ENCODE measurements at places on chromosomes 13 and 19.

DNA sequence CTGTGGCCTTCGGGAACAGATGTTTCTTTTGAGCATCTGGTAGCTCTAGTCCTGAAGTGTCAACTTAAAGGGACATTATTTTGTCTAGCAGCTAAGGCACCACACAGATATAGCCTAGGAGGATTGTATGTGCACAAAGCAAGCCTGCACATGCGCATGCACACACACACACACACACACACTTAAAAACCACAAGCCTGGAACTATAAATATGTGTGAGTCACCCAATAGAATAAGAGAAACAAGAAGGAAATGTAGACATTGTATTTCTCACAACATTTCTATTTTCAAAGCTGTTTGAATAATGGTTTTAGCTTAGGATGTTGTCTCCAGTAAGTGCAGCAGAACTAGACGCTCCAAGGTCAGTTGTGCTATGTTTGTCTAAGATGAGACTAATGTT, 516.5 kb downstream of the SUCLA2 start:
- DNase-seq, result no peak

DNA sequence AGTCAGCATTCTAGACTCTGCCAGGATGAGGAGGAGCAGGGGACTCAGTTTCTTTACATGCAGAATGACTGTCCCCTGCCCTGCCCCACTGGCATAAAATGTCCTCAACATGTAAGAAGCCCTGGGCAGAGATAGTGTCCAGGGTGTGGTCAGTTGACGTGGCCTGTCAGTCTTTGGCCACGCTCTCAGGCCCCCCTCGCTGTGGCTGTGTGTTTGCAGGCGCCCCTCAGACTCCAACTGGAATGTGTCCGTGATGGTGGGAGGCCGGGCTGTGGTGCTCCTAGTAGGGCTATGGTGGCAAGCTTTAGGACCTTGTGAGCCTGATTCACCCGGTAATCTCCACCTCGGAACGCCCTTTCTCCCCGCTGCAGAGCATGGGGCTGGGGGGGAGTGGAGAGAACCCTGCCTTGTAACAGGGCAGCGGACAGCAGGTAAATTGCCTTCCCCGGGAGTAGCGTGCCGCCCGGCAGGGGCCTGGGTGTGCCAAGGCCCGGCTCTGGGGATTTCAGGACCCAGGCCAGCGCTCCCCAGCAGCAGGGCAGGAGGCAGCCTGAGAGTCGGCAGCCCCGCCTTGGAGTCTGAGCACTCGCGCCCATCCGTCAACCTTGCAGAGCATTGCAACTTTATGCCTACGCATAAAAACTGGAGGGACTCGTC, 62.3 kb downstream of the CHST8 start:
- no peak for DNase-seq

- DNase-seq, result no peak
These were observed 56.4 kb downstream of the SIPA1L3 start for GRCh38 chr19:37963190-37963936.

- DNase-seq, result no peak
These were observed 557 bp downstream of the ZNF576 start for GRCh38 chr19:43596842-43597461.

DNA sequence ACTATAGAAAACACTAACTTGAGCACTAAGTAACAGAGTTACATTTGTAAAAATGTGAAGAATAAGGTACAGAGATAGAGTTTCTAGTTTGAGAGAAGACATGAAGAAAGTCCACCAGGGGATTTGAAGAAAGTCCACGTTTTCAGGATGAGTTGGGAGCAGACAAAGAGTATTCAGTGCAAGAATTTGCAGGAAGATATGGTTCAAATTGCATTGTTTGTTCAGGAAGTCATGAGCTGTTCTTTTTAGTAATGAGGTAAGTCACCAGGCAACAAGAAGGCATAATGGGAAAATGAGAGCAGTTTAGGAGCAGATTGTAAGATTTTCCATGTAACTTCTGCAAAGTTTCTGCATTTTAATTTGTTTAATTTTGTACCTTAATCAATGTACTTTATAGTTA, 618.0 kb downstream of the DACH1 start:
- no peak for DNase-seq

DNA sequence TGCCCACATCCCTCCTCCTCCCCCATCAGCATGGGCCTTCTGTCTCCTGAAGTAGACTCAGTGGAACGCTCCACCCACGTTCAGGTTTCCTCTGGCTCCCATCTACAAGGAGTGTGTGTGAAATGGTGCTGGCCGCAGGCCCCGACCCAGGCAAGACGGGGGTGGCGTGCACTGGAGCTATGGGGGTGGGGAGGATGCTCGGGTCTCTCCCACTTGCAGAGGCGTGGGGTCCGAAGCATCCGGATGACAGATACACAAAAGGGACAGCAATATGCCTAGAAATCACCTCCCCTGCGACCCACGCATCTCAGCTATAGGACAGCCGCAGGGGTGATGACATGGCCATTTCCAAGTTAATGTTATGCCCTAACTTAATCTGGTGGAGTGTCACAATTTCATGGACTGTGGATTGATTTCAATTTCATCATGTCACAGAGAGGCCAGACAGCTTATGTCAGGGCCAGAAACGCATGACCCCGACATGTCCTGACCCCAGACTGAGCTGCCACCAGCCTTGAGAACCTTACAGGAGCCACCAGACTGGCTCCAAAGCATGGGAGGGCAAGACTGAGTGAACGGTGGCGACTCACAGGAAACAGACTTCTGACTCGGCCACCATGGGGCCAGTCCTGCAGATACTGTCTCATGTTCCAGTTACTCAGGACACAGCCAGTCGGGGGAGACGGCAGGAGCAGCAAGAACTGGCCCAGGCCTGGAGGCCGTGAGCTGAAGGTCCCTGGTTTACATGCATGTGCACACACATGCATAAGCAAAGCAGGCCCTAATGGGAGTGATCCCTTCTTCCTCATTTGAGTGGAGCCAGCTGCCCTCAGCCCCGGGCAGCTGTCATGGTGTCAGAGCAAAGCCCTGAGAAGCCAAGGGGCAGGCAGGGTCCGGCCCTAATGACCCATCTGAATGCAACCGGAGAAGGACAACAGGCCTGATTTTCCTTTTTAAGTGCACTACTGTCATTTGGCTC, 82.2 kb downstream of the SLC7A1 start:
- no peak for DNase-seq

- no peak for DNase-seq
These were observed 143.2 kb downstream of the KATNAL1 start for GRCh38 chr13:30164146-30164545.

DNA sequence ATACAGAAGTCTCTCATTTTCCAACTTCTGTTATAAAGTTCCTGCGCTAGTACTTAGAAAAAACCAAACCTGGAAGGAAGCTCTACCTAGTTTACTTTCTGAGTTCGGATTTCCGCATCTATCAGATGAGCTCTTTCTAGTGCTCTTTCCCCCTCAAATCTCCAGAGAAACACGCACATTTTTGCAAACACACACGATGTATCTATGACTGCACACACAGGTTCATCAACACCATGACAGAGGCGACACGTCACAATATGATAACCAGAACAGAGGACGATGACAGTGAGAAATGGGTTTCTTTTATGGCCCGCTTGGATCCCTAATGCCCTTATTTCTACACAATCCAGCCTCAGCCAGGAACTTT, 629 bp upstream of the LRRC63 start:
- DNase-seq, result no peak

DNA sequence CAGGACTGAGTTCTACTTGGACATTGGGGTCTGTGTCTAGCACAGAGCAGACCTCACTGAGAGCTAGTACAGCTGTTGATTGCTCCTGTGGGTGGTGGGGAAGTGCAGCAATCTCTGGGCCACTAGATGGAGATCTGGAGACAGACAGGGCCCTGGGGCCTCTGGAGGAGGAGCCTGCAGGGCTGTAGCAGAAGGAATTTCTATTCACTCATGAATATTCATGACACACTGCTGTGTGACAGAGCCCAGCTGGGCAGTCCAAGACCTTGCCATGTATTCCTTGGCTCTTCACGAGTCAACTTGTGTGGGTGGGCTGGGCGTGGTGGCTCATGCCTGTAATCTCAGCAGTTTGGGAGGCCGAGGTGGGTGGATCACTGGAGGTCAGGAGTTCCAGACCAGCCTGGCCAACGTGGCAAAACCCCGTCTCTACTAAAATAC, 37.5 kb downstream of the SUGP2 start:
- no peak for DNase-seq

DNA sequence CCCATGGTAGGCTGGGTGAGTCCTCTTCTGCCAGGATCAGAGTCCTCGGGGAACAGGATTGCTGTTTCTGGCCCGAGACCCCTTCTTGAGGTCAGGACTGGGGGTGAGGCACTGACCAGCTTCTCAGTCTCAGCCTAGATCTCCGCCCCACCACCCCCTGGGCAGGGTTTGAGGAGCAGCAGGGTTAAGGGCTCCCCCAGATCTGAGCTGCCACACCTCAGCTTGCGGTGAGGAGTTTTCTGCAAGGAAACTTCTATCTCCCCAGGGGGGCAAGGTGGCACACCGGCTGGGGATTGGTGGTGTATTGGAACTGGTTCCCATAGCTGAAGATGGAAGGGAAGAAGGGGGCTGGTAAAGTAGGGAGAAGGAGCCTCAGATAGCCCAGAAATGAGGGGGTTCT, 19.5 kb downstream of the CHST8 start:
- no peak for DNase-seq

GRCh38 chr19:12564016-12564664, 12.9 kb upstream of the ZNF564 start:
- no peak for DNase-seq

DNA sequence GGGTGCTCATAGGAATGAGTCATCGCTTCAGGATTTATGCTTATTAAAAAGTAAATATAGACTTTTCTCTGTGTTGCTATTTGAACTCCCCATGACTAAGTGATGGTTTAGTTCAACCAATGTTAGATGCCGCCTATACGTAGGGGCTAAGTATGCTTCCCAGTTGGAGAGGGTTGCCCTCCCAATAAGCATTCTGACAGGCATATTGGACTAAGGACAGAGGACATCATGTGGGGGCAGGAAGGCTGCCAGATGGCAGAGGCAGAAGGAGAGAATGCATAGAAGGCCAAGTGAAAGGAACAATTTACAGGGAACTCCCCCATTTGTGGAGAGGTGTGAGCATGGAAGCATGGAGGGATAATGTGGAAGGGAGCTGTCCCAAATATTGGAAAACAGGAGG, 318.4 kb upstream of the OBI1 start:
- DNase-seq, result no peak

DNA sequence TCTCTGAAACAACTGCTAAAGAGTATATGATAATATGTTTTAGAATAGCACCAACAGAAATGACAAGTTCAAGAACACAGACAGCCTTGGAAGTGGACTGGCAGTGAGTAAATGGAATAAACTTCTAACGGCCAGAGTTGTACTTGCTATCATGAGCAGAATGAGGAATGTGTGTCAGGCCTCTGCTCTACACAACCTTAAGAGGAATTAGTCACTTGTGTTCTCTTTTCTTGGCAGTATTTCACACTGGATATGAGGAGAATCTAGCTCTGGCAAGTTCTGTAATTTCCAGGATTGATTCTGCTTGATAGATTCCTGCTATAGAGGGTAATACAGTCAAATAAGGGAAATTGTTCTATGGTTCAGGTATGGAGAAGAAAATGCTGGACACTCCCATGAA, 757.3 kb downstream of the EFNB2 start:
- DNase-seq, result no peak

GRCh38 chr13:31022928-31023530, 90.6 kb downstream of the TEX26 start:
- DNase-seq, result no peak

GRCh38 chr13:27177852-27178251, 6.2 kb upstream of the USP12 start:
- DNase-seq, result no peak

DNA sequence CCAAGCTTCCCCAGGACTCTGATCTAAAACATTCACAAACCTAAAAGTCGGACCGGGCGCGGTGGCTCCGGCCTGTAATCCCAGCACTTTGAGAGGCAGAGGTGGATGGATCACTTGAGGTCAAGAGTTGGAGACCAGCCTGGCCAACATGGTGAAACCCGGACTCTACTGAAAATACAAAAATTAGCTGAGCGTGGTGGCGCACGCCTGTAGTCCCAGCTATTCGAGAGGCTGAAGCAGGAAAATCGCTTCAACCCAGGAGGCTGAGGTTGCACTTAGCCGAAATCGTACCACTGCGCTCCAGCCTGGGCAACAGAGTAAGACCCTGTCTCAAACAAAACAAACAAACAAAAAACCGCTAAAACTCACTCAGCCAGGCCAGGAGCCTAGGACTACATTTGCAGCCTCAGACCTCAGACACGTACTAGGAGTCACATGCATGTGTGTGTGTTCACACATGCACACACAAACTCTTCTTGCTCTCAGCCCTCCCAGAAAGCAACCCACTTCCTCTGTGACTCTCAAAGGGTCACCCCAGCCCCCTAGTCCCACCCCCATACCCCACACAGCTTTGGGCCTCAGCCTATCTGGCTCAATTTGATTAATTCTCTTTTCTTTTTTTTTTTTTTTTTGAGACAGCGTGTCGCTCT, 704 bp upstream of the NOTCH3 start:
- DNase-seq, result no peak

DNA sequence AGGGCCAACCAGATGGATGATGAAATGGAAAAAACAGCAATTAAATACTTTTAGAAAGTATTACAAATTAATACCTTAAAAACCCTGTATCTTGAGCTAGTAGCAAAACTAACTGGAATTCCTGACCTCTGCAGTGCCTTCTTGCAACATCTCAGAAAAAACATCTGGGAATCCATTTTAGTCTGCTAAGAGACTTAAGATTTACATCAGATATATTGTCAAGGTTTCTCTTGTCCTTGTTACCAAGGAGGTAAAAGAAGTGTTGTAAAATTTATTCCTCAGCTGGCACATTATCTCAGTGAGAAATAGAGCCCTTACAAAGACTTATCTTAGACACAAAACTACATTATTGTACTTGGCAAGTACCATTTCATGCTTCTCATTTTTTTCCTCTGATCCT, 18.5 kb downstream of the KCNRG start:
- DNase-seq, result no peak

DNA sequence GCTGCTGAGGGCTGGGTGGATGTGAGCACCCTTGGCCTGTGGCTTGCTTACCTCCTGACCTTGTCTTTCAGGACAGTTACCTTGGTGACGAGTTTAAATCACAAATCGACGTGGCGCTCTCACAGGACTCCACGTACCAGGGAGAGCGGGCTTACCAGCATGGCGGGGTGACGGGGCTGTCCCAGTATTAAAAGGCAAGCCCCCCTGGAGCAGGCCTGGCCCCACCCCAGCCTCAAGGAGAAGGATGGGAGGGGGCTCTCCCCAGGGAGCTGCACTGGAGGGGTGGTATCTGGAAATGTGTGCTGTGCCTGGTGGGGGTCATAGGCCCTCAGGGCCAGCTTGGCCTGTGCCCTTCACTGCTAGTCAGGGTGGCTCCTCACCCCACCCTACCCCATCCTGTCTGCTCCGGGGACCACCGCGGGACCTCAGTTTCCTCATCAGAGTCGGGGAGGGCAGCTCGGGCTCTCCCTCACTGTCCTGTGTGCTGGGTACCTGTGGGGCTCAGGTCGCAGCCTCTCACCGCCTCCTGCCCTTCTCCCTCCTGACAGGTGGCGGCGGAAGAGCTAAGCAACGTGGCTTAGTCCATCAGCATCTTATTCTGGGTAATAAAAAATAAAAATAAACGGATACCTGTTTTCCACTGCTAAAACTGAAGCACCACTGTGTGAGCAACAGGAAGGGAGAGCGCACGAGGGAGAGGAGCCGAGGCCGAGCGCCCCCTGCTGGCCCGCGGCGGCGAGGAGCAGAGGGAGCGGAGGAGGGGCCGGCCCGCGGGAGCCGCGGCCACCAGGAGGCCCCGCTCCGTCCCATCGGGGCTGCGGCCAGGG, 29.8 kb downstream of the CERS1 start:
- DNase-seq, result no peak

Data from cortex of kidney (tissue), 1 donor.